ENCODE measurements at places on chromosomes 13 and 19.

GRCh38 chr13:48775804-48776203 lies 122.1 kb downstream of the CYSLTR2 start:
- no peak for DNase-seq

- DNase-seq = no peak
These were observed 22.1 kb upstream of the RASA3 start for GRCh38 chr13:114154476-114154875.

GRCh38 chr13:92833071-92833470 lies 393.5 kb upstream of the GPC6 start:
- DNase-seq = no peak

GRCh38 chr13:113832205-113832604 lies 31.7 kb downstream of the GAS6 start:
- no peak for DNase-seq

DNA sequence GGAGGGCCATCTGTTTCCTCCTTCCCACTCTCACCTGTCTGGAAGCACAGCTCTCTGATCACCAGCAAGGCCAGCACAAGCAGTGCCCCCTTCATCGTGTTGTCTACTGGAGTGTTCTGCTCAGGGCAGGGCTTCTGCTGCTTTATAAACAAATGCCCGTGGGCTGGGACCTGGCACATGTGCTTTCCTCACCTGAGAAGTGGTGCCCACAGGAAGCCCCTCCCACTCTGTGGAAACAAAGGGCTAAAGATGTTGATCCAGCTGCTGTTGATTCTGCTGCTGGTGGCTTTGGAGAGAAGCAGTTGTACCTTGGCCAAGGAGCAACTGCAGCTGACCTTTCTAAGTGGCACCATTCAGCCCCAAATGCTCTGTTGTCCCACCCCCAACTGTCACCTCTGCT lies 26.4 kb upstream of the ZNF181 start:
- DNase-seq = no peak

DNA sequence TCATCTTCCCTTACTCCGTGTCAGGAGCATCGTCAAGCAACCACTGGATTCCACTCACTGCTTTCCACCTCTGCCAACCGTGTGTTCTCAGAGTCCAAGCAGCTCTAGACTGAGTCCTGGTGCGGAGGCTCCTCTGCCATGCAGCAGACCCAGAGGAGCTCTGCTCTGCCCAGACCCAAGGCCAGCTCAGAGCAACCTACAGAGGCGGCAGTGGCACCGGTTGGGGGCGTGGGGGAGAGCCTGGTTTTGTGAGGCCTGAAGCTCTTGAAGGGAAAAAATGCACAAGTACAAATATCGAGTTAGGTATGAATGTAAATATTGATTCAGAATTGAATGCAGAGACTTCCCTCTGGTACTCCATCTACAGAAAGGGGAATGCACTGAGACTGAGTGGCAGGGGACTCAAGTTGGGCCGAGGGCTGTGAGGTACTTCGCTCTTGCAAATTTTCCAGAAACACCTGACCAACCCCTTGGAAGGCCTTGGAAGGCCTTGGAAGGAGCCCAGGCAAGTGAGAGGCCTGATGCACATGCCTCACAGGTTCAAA lies 46.7 kb downstream of the GJA3 start:
- no peak for DNase-seq

- DNase-seq = no peak
These were observed 140.5 kb downstream of the FGF14 start for GRCh38 chr13:102261316-102261715.

DNA sequence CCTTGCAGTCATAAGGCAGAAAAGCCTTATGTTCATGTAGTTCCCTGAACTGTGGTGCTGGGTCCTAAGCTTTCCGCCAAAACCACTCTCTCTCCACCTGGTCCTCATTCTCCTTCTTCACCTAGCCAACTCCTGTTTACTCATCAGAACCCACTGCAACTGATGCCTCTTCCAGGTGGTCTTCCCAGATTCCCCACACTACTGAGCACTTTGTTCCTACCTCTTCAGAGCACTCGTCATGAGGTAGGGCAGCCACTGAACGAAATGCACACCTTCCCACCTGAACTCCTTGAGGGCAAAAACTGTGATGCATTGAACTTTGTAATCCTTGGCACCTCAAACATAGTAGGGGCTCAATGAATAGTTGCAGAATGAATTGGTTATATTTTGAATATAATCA lies 100.4 kb downstream of the DOCK9 start:
- DNase-seq = no peak

GRCh38 chr13:60862036-60862435 lies 465.0 kb downstream of the TDRD3 start:
- DNase-seq = no peak

DNA sequence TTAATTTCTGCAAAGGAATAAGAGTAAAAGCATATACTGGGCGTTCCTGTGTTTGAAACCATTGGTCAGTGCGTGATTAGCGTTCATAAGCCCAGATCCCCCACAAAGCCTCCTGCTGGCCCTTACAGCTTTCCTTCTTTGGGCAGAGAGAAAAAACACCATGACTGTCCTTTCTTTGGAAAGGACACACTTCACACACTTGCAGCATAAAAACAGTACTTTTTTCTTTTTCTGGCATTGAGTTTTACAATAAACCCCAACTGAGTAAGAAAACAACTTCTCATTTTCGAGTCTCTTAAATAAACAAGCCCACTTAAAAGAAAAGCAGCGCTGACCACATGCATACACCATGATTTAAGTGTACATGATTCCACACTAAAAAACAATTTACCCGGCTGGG lies 35.8 kb downstream of the SMAD9 start:
- no peak for DNase-seq

DNA sequence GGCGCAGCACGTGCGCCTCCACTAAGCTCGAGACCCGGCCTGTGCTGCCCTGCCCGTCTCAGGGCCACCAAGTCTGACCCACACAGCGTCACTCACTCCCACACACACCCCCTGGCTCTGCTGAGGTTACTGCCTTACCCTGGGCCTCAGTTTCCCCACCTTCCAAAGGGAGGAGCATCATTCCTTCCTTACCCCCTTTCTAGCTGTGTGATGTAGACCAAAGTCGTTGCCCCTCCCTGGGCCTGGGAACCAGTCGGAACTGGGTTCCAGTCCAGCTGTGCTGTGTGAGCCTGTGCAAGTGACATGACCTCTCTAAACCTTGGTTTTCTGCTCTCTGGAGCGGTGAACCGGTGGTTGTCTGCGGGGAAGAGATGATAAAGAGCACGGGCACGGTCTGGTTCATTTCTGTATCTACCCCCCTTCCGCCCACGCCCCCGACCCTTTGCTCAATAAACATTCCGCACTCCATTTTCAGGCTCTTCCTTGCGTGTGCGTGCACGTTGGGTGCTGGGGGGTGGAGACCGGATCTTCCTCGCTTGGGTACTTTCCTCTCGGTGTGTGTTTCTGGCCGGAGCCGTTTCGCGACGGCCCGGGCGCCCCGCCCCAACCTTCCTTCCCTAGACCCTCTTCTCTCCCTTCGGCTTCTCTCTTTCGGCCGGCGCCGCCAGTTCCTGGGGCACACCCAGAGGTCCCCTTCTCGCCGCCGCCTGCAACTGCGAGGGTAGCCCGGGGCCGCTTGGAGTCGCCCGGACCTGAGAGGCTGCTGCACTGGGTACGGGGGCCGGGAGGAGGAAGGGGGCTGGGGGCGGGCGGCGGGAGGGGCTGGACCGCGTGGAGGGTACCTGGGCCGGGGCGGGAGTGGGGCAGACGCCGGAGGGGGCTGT lies at the start of gene ZNF581:
Gene ZNF581 (plus strand): TSS at position 647 of the 884 bp plus-strand sequence. CDS start 923 bp downstream, outside the sequence.
- peak; percentile 72 for DNase-seq

- DNase-seq = peak; percentile 36
These were observed 131.2 kb downstream of the IRS2 start for GRCh38 chr13:109655206-109655600.

- DNase-seq = no peak
These were observed 1927.4 kb downstream of the PCDH9 start for GRCh38 chr13:65302691-65303090.

DNA sequence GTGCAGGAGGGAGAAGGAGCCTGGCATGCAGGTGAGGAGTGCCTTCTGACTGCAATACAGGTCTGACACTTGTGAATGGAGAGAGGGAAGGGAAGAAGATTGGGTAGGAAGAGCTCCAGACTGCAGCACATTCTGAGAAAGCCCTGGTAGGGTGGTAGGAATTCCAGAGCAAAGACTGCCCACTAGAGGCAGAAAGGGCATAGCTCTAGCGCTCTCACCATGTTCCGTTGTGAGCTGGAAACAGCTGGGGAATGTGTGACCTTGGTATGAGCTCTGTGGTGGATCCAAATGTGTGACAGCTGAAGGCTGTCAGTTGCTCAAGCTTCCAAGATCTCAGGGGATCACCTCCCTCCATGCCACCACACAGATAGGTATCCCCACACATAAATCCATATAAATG lies 2.9 kb upstream of the MTUS2 start:
- DNase-seq = no peak

- DNase-seq = no peak
These were observed 499.5 kb upstream of the SLITRK6 start for GRCh38 chr13:86298725-86299124.

GRCh38 chr19:47503826-47504150 lies 11.1 kb downstream of the NAPA start:
- no peak for DNase-seq

GRCh38 chr13:92097337-92097903 lies 699.0 kb downstream of the GPC5 start:
- DNase-seq = no peak

Data from Ammon's horn (tissue), 1 donor.